T-helper 22 cell (primary cell): ENCODE measurements at places on chromosomes 4 and X.

DNA sequence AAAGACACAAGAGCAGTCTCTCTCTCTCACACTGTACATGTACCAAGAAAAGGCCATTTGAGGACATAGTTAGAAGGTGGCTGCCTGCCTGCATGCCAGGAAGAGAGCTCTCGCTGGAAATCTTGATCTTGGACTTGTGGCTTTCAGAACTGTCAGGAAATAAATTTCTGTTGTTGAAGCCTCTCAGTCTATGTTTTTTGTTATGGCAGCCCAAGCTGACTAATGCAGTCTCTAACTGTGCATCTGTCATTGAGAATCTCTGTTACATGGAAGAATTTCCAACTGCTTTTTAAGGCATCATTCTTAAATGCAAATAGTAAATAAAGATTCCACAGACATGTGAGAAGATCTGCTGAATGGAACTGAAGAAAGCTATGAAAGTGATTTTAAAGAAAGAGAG lies 198.3 kb downstream of the PCDH10 start:
- DNase-seq: no peak

DNA sequence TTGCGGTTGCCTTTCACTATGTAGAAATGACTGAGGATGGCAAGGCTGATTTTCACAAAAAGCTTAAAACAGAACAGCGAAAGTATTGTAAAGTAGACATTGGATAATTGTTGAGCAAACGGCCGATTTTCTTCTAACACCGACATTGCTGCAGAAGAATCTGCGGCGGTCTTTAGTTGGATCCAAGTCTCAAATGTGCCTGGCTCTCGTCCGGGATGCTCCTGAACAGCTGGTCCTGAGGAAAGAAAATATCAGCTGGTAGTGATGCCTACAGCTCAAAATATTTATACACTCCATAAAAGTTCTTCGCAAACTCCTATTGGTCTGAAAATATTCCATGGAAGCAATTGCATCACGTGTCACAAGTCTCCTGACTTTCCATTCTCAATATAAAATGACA lies at the start of gene ASB5:
Gene ASB5 (minus strand): TSS at position 260 of the 400 bp plus-strand sequence. CDS start 114 bp downstream, at position 146.
- no peak for DNase-seq

- DNase-seq: no peak
Measured at GRCh38 chr4:11338956-11339782, 89.5 kb downstream of the HS3ST1 start.

GRCh38 chr4:56575820-56576429 lies 70.3 kb downstream of the ARL9 start:
- no peak for DNase-seq

DNA sequence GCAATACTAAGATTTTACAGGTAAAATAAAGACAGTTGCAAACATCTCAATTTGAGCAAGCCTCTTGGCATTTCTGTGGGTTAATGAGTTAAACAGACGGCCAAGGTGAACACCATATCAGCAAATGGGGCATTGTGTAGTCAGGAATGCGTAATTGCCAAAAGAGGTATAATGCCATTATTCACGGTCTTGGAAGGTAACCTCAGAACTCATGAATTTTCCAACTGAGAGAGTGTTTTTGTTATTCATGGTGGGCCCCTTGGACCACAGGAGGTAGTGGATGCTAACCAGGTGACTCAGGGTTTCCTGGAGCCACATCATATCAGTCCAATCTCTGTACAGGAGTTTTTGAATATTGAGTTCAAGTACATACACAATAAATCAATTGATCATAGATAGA lies 368.0 kb upstream of the TECRL start:
- DNase-seq: no peak

- DNase-seq: no peak
Measured at GRCh38 chr4:99762728-99763127, 53.9 kb upstream of the DAPP1 start.
